ENCODE measurements at places on chromosomes 11 and 22. TPM values are rescaled to one million over a fixed set of nuclear protein-coding genes. Genes with fewer than 3 reads are reported as not detected.

DNA sequence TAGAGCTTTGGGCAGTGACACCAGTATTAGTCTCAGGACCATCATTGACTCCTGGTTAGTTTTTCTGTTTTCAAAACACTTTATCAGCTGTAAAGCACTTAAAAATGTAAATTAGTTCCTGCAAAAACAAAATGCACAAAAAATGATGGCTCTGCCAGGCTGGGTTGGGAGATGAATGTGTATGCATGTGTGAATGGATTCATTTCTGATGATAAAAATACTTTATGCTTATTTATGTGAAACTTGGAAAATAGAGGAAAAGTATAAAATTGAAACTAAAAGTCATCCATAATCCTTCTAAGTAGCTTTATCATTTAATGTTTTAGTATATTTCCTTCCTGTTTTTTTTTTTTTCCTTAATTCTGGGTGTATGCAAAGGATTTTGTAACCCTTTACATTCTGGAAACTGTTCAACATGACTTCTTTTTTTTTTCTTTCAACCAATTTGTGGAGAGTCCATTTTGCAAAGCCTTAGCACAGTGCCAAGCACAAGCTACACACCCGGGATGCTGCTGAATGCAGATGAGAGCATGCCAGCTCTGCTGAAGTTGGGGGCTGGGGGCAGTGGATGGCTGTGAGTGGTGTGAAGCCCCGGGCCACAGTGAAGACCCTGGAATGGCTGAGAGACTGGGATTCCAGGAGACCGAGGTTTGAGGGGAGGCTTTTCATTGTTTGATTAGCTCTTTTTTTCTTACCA lies 37.6 kb downstream of the PTPRJ start:
- no peak for DNase-seq

DNA sequence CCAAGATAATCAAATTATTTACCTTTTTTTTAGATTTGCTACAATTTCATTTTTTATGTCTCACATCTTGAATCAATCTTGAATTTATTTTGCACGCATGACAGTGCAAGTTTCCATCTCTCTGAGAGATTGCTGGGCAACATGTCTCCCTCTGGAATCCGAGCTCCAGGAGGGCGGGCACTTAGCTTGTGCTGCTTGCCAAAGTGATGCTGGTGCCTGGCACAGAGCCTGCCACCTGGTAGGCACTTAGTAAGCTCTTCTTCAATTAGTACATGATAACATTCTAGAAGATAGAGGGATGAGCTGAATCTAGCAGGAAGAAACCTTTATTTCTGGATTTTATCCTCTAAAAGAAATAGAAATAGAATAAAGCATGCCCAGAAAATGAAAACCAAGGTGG lies 27.5 kb upstream of the OR9I1 start:
- DNase-seq = peak; percentile 3

- DNase-seq = peak; percentile 87
Observed at GRCh38 chr11:85718991-85719807, 33.2 kb upstream of the CCDC89 start.

- DNase-seq = no peak
Observed at GRCh38 chr11:47611348-47611794, 17.2 kb upstream of the C1QTNF4 start.

DNA sequence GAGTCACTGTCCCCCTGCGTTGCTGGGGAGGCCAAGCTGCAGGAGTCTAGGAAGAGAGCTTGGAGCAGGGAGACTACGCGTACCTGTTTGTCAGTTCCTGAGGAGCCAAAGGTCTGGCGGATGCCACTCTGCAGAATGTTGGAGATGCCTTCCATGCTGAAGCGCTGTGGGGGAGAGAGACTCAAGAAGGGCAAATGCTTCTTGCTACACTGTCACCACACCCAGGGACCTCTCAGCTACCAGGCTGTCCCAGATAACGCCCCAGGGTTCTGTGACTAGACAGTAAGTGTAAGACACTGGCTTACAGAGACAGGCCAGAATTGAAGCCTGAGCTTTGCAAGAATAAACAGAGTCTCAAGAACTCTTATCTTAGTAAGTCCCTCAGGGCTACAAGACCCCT lies 42.0 kb downstream of the FEZ1 start:
- no peak for DNase-seq

GRCh38 chr22:31968022-31968421 lies 23.7 kb downstream of the YWHAH start:
- DNase-seq = no peak

- DNase-seq = peak; percentile 53
Observed at GRCh38 chr22:17774206-17774925, at the start of gene BID. TSS of gene BID (minus strand) at chr22:17774469. CDS start at chr22:17750116, 24,353 bp downstream.

DNA sequence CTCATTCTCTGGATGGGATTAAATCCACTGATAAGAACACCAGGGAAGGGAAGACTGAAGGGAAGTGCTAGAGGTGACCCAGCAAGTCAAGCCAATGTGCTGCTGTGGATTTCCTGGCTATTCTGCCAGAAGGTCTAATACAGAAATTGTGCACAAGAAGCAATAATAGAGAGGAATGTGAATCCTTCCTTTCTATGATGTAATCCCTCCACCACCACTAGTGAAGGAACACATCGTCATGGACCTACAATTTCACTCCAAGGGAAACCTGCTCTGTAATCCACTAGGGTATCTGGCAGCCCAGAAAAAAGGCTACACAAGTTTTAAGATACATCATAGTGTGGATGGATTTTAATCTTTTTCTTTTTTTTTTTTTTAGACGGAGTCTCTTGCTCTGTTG lies 17.4 kb downstream of the LARGE2 start:
- DNase-seq = no peak

GRCh38 chr22:21030621-21031544 lies 1.5 kb downstream of the SLC7A4 start:
- DNase-seq = no peak

Gene SLC35E4
- 12.5 TPM for total RNA-seq

Gene KRTAP5-7
- not detected for total RNA-seq

Gene ART1
- not detected for total RNA-seq

Gene CYB5R3
- 48.3 TPM for total RNA-seq

Data from MG63 (cell line).